G401 (cell line): ENCODE measurements at places on chromosomes 5 and 9. TPM values are rescaled to one million over a fixed set of nuclear protein-coding genes. Genes with fewer than 3 reads are reported as not detected.

- DNase-seq, result no peak
Measured at GRCh38 chr5:88419931-88420330, 151.3 kb upstream of the TMEM161B start.

Gene TOR4A
- 38.2 and 41.7 TPM in 2 replicates for total RNA-seq

DNA sequence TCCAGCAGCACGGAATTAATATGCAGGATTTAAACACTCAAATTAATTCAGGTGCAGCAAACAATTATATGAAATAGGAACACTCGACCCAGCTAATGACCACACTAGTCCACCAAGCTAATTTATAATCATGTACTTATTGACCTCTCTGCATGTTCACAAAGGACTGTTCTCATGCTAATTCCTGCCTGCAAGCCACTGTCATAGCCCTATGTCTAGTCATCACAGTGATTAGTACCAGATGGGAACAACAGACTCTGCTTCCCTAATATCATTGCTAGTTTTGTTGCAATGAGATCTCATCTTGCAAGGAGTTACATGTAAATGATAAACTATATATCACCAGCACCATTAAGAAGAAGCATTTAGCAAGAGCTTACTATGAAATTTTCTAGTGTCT, 553.0 kb upstream of the GRAMD2B start:
- DNase-seq, result no peak

Gene NDST1
- total RNA-seq, result 68.1 and 76.0 TPM in 2 replicates

GRCh38 chr9:92963831-92964606, 16.7 kb downstream of the FGD3 start:
- no peak for DNase-seq

DNA sequence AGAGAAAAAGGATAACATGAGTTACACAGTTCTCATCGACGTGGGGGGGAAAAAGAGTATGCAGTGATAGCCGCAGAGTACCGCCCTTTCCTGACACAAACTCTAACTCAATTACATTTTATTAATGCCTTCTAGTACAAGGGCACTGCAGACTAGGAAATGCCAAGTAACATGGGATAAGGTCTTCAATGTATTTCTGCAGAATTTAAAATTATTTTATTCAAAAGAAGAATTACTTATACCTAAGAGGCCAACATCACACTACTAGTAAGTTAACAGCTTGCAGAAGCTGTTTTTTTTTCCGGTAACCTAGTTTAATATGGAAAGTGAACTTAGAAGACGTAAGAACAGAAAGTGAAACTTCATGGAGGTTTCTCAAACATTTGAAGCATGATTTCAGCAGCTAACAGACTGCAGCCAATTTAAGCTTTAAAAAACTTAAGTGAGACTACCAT, 3.9 kb downstream of the SETX start:
- no peak for DNase-seq

GRCh38 chr9:114221706-114222465, 66.5 kb downstream of the COL27A1 start:
- DNase-seq, result no peak

GRCh38 chr9:113621309-113621791, 157.8 kb downstream of the RGS3 start:
- DNase-seq, result no peak

Gene BNC2
- total RNA-seq, result 3.1 and 5.0 TPM in 2 replicates

GRCh38 chr5:163248333-163248732, 189.1 kb upstream of the CCNG1 start:
- DNase-seq, result no peak
